ENCODE measurements at places on chromosomes 5 and 9.

GRCh38 chr9:1637401-1637800, 377.7 kb upstream of the SMARCA2 start:
- no peak for DNase-seq

GRCh38 chr5:150301170-150301505, 1.6 kb downstream of the ARSI start:
- no peak for DNase-seq

DNA sequence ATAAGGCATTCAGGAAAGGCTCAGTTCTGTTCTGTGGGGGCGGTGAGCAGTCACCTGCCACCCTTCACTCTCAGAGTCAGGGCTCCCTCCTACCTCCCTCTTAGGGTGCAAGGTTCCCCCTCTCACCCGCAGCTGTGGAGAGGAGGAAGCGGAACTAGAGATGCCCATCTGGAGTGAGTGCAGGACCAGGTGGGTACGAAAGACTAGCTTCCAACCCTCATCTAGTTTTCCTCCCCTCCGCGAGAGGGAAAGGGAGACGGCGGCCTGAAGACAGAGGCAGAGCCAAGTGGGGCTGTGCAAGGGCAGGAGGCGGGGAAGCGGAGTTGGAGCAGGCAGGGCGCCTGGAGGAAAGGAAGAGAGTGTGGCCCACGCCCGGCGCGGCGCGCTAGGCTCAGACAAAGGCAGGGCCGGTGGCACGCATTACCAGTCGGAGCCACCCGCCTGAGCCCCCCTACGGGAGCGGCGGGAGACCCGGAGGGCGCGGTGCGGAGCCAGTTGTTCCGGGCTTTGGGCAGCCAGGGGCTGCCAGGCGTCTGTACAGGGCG, 7.3 kb downstream of the PRR7 start:
- DNase-seq, result no peak

DNA sequence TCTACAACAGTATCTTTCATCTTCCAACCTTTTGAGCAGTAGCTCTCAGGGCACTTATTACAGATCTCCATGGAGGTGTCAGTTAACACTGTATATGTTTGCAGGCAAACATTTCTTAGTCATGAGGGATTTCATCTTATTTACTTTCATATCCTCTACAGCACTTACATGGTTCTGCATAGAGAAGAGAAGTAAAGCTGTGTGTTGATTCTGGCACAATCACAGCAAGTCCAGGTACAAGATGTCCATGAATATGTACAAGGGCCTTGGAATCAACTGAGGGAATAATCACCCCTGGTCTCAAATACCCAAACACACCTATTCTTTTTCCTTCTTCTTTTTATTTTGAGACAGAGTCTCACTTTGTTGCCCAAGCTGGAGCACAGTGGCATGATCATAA, 142.0 kb upstream of the TRPM3 start:
- DNase-seq, result no peak

GRCh38 chr9:126738553-126738952, 66.3 kb upstream of the ZBTB43 start:
- DNase-seq, result no peak

- no peak for DNase-seq
Observed at GRCh38 chr5:104171958-104172690, 609.5 kb upstream of the NUDT12 start.

- DNase-seq, result no peak
Observed at GRCh38 chr9:117278020-117278419, 136.8 kb downstream of the ASTN2 start.

- no peak for DNase-seq
Observed at GRCh38 chr9:134167530-134167931, 3.2 kb upstream of the RNU6ATAC start.

DNA sequence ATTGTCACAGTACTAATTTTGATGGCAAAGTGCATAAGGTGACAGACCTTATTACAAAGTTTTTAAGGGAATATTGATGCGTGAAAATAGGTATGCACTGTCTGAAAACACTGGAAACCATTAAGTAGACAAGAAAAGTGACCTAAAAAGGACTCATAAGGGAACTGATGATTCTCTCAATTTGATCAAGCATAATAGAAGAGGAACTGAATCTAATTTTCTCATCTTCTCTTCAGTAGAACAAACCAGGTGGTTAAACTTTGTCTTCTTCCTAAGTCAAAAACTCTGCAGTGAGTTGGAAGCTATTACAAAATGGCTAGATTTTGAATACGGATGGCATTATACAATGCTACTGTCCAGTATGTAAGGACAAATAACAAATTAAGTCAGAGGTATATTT, 53.4 kb downstream of the RNF145 start:
- DNase-seq, result no peak

- no peak for DNase-seq
Observed at GRCh38 chr5:151382576-151382975, 35.2 kb upstream of the SLC36A2 start.

DNA sequence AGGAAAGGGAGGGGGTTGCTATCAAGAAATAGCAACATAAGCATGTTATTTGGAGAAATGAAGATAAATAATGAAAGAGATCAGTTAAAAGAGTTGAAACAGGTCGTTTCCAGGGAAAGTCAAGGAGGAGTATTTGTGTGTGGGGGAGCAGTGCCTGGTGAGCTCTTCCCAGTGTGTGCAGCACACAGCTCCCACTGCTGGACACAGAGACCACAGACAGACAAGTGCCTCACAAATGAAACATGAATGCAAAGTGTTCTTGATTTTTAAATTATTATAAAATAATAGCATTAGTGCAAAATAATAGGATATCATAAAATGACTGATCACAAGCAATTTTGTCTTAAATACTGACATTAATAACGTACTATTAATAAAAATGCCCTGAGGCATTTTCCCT, 40.8 kb downstream of the LIFR start:
- no peak for DNase-seq

GRCh38 chr9:73260506-73260905, 108.8 kb downstream of the ANXA1 start:
- DNase-seq, result no peak

DNA sequence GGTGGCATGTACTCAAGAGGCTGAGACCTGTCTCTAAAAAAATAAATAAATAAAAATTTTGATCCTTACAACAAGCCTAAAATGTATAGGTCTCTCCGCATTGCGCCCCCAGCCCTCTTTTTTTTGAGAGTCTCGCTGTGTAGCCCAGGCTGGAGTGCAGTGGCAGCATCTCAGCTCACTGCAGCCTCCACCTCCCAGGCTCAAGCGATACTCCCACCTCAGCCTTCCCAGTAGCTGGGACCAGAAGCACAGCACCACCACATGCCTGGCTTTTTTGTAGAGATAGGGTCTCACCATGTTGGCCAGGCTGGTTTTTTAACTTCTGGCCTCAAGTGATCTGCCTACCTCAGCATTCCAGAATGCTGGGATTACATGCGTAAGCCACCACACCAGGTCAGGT, 2.2 kb upstream of the GARIN3 start:
- DNase-seq, result no peak
